ENCODE measurements at places on chromosomes 16 and 17.
A peak's percentile ranks its signal among the peaks of the same experiment; 100 is the strongest.

DNA sequence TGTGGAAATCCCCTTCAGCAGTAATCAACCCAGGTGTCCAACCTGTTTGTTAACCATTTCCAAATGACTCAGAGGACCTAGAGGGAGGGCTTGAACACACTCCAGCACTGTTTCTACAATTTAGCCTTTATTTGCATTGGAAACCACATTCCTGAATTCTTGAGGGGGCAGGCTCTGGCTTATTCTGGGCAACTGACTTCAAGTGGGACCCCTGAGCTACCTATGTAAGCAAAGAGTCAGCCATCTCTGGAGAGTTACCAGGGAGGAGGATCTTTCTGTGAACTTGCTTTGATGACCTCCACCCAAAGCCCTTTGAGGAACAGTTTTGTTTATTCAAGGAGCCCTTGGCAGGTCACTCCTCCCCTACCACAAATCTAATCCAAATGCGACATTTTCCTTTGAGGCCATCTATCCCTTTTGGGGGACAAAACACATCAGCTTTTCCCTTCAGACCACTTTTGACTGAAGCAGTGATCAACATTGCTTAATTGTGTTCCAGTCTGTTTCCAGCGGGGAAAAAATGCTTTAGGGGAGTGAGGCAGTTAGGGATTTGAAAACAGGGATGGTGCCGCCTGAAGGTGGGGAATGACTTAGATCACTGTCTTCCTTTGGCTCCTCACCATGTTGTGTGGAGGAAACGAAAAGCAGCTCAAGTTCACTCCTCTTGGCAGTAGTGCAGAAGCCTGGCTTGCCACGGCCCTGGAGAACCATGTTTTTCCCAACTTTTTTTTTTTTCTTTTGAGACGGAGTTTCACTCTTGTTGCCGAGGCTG lies 46.2 kb downstream of the TUBD1 start:
- DNase-seq: no peak

GRCh38 chr16:31461201-31461920 lies 2.1 kb downstream of the ARMC5 start:
- DNase-seq: no peak

- DNase-seq: no peak
Measured at GRCh38 chr17:48113201-48113676, 5.7 kb downstream of the SNX11 start.

GRCh38 chr17:17151055-17151454 lies 55.1 kb downstream of the PLD6 start:
- DNase-seq: peak; percentile 11

DNA sequence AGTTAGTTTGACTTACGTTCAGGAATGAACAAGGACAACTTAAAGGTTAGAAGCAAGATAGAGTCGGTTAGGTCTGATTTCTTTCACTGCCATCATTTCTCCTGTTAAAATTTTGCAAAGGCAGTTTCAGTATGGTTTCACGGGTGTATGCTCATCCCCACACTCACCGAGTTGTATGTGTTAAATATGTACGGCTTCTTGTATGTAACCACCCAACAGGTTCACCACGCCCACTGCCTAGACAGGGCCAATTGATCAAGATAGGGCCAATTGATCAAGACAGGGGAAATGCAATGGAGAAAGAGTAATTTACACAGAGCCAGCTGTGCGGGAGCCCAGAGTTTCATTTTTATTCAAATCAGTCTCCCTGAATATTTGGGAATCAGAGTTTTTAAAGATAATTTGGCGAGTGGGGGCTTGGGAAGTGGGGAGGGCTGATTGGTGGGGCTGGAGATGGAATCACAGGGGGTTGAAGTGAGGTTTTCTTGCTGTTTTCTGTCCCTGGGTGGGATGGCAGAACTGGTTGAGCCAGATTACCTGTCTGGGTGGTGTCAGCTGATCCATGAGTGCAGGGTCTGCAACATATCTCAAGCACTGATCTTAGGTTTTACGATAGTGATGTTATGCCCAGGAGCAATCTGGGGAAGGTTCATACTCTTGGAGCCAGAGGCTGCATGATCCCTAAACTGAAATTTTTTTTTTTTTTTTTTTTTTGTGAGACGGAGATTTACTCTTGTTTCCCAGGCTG lies 62.4 kb upstream of the PLCG2 start:
- no peak for DNase-seq

- DNase-seq: no peak
Measured at GRCh38 chr16:46688101-46688653, 801 bp downstream of the VPS35 start.

DNA sequence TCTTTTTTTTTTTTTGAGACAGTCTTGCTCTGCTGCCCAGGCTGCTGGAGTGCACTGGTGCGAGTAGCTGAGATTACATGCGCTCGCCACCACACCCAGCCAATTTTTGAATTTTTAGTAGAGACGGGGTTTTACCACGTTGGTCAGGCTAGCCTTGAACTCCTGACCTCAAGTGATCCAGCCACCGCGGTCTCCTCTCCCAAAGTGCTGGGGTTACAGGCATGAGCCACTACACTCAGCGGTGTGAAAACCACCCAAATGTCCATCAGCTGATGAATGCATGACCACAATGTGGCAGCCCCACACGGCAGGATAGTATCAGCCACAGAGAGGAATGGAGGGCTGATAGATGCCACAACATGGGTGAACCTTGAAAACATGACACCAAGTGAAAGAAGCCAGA lies 2.1 kb downstream of the P2RX5 start:
- no peak for DNase-seq

DNA sequence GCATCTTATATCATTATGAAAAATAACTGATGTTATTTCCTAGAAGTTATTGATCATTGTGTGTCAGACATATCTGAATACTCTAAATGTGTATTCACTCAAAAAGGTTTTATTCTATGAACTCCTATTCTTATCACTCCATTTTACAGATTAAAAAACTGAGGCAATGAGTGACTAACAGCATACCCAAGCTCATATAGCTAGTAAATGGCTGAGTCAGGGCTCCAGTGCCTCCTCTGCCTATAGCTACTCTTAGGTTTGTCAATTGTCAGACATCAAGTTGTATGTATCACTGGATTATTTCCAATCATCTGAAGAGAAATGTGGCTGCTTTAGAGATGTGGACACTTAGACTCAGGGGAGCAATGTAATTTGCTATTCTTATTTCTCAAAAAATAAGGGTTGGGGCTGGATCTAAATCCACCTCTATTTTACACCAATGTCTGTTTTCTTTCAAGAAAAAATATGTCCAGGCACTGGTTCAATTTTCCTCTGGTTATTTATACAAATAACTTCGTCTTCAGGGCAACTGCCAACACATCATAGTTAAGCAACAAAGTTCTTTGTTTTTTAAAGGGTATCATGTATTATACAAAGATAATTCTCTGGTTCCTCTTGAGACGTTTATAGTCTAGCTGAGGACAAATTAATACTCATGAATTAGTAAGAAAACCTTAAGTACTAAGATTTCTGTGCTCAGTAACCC lies 328.9 kb upstream of the MAF start:
- no peak for DNase-seq

DNA sequence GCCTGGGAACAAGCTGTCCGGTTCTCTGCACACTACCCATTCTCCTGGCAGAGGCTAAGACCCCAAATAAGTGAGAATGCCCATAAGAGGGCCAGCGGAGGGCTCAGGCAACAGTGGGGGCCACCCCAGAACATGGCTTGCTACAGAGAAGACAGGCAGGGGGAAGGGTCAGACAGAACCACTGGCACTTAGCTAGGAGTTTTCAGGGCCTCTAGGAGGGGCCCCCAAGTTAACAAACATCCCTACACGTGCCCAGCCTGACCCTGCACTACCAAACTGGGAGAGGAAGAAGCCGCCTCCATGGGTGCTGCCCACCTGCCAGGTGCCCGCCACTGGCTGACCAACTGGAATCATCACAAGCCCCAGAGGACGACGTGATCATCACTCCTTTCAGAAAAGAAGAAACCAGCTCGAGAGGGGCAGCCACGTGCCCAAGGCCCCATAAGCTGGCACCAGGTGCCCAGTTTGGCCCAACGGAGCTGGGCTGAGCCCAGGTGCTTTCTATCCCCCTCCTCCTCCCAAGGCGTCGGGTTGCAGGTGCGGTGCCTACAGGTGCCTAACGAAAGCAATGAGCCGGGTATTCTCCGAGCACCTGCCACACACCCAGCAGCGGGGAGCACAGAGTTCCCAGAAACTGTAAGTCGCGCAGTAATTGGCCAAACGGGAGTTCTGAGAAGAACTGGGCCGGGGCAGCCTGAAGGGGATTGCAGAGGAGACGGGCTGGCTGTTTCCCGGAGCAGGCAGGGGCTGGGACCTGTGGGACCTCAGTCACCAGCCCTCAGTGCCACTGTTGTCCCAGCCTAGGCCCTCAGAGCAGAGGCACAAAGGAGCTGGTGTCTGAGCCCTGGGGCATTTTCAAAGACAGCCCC lies 13.2 kb downstream of the RPH3AL start:
- no peak for DNase-seq

DNA sequence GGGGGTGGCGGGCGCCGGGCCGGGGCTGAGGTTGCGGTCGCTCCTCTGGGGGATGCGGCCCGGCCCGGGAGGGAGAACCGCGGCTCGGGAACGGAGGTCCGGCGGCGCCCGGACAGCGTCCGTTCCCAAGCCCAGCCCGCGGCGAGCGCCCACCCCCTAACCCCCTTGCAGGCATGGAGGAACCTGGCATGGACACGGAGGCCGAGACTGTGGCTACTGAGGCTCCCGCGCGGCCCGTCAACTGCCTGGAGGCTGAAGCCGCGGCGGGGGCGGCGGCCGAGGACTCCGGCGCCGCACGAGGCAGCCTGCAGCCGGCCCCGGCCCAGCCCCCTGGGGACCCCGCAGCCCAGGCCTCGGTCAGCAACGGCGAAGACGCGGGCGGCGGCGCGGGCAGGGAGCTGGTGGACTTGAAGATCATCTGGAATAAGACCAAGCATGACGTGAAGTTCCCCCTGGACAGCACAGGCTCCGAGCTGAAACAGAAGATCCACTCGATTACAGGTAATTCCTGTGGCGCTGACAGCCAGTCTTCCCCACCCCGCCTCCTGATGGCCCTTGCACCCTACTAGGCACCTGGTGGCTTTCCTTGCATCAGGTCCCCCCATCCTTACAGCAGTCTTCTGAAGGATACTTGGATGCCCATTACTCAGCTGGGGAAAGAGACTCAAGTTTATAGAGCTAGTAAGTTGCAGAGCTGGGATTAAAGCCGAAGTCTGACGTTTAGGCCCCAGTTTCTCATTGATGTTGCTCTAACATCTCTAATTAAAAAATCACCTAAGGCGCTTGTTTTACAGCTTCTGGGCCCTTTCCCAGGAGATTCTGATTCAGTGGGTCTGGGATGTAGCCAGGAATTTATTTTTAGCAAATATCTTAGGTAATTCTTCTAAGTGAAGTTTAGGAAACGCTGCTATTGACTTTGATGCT lies 514 bp downstream of the UBFD1 start:
- no peak for DNase-seq

- no peak for DNase-seq
Measured at GRCh38 chr16:85888405-85889331, 10.3 kb upstream of the IRF8 start.
